ENCODE measurements at places on chromosomes 1 and 21.

DNA sequence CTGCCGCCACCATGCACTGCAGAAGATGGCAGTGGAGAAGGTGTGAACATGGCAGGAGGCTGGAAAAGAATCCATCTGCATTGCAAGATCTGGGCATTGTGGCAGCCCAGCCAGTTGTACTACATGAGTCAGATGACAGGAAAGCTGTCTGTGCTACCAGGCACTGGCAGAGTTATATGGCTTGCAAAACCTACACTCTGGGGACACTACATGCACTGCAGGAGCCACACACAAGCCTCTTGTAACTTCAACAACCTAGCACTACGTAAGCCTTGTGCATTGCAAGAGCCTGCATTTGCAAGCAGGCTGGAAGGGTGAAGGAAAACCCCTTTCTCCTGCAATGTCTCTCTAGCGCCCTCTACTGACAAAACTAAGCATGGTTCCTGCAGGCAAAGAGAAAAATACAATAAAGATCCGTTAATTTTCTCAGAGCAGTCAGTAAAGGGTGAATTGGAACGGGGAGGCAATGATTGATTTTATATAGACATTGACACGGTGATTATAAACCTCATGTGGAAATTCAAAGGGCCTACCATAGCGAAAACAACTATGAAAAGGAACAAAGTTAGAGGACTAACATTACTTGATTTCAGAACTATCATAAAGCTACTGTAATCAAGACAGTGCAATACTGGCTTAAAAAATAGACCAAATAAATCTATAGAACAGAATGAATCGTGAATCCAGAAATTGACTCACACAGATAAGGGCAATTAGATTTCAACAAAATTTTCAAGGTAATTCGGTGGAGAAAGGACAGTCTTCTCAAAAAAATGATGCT is 26.2 kb upstream of the DYNLT5 start:
- peak; percentile 45 for DNase-seq

GRCh38 chr1:193156822-193157142 is 29.6 kb downstream of the B3GALT2 start:
- no peak for DNase-seq

DNA sequence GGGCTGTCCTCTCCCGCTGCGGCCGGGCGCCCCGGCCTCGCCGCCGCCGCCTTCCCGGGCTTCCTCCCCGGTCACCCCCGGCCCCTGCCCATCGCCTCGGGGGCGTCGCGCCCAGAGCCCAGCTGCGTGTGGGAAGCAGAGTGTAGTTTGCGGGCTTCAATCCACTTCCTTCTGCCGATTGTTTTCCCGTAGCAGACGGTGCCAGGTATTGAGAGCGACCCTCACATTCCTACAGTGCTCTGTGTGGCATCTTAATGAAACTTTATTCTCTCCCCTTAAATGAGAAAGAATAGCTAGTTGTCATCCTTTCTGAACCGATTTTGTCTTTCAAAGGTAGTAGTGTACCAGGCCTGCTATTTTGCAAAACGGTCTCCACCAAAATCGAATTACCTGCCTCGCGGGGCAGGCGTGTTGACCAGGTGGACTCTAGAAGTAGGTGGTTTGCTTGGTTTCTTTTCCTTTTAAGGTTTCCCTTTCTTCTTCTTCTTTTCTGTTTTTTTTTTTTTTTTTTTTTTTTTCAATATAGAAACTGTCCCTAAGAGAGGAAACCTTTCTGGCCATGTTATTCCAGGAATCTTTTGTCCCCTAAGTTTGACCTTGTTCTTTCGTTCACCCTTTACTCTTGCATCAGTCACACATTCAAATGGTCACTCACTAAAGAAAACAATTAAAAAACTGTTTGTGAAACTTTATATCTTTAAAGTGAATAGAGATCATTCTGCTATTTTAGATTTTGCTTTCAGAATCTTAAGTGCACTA is 881 bp downstream of the USP25 start:
- DNase-seq, result peak; percentile 45

DNA sequence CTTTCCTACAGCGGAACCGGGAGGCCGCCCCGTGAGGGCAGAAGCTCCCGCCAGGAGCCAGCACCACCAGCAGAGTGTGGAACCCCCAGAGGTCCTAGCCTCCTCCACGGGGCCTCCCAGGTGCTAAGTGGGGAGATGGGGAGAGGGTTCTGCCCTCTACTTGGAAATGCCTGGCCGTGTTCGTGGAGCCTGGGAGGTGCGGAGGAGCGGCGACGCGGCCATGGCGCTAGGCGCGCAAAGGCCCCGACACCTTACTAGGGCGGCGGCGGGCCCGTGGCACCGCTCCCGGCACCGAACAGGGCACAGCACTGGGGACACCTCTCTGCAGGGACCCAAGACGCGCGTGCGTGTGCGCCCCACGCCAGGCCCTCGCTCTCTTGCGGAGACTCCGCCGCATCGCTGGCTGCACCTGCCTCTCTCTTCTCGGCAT is 1.3 kb upstream of the CACNA1E start:
- DNase-seq, result no peak

- no peak for DNase-seq
These were observed 18.7 kb downstream of the ADAMTS5 start for GRCh38 chr21:26948194-26948593.

DNA sequence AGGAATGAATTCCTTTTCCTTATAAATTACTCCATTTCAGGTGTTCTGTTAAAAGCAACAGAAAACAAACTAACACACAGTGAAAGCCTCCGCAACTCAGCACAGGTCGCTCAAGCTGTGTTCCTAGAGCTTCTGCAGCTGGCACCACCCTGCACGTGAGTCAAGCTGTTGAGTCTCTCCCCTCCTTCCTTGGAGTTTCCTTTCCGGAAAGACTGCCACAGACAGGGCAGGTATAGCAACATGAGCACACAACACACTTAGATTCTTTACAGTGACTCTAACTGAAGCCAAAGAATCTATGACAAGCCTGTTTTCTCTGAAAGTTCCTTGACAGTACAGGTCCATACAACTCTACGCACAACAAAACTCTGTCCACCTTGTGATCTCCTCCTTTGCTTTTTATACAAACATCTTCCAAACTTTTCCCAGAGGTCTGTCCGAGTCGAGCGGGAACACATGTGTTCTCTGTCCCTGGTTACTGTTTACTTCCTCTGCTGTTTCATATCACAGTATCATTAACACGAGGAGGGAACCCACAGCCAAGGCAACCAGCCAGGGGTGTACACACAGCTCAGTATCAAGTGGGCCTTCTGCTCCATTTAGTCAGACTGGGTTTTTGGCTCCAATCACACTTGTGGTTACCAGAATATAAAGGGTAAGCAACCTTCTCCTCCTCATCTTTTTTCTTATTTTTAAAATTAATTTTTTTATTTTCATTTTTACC is 38.7 kb upstream of the DESI2 start:
- no peak for DNase-seq

DNA sequence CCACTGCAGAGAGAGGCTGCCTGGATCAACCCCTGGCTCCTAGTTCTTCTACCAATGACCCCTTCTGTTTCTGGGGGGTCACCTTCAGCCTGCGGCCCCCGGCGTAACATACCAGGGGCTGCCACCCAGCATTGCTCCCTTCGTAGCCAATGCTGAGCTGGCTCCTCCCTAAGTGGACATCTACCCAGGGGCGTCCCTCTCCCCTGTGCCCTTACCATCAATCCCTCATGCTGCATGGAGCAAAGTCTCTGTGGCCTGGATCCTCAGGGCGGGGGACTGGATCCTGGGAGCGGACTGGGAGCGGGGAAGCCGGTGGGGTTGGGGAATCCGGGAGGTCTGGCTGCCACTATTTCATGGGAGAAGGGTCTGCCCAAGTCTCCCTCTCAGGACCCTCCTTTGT is 28.6 kb downstream of the TRIM67 start:
- no peak for DNase-seq

GRCh38 chr1:14487671-14488070 is 110.8 kb upstream of the KAZN start:
- no peak for DNase-seq

DNA sequence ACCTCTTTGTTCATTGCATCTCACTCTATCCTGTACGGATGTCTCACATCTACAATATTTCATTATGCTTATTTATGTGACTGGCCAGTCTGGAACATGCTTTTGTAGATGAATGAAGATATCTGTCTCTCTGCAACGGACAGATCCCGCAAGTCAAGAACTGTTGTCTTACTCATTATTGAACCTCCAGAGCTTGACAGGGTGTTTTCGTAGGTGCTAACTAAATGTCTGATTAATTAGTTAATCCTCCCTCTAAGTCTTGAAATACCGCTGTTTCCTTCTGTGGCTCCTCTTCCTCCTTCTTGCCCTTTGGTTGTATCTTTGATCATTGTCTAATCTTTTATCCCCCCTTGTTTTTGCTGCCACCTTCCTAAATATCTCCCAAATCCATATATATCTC is 3.2 kb upstream of the C1orf162 start:
- DNase-seq, result no peak

- DNase-seq, result no peak
These were observed 41.4 kb upstream of the NFASC start for GRCh38 chr1:204829133-204829825.

GRCh38 chr1:6419804-6420453 is at the start of gene HES2:
HES2 (minus strand) TSS chr1:6419919; CDS start chr1:6419820, 99 bp downstream.
- DNase-seq, result no peak

- DNase-seq, result no peak
These were observed 14.1 kb downstream of the HIPK1 start for GRCh38 chr1:113943028-113943811.

DNA sequence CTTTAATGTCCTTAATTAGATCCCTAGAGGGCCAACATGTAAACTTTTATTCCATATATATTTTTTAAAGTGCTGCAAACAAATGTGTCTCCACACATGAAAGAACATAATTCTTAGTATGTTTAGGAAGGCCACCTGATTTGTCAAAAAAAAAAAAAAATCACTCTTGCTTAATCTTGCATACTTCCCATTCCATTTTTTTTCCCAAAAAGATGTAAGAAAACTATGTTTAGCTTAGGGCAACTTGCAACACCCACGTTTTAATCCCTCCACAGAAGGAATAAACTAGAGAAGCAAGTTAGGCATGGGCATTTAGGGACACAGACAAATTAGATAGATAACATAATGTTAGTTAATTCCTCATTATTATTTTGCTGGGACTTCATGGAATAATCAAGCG is 5.6 kb downstream of the YOD1 start:
- no peak for DNase-seq

- DNase-seq, result peak; percentile 84
These were observed 89.6 kb upstream of the EDN2 start for GRCh38 chr1:41573785-41574713.

DNA sequence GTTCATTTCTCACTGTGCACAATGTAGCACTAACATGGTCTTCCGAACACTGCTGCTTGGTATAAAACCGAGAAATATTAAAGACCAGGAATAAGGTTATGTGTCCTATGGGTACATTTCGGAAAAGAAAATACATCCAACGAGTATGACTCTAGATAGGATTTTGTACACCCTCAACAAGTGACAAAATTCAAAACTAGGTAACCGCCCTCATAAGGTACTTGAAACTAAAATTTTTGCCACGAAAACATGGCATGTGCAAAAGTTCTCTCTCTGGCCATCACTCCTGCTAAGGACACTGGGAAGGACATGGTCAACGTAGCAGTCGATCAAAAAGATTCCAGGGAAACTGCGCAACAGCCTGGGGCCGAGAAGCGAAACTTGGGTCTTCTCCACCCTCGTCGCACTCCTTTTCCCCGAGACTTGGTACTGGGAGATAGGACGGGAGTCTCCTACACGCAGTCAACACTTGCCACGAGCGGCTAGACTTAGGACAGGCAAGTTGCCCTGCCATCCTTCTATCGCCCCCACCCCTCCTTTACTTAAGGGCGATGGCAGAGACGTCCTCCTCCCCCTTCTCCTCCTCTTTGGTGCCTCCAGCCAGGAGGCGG is 338 bp upstream of the TOR1AIP1 start:
- peak; percentile 98 for DNase-seq

GRCh38 chr1:167638064-167638463 is 8.0 kb downstream of the RCSD1 start:
- DNase-seq, result no peak

DNA sequence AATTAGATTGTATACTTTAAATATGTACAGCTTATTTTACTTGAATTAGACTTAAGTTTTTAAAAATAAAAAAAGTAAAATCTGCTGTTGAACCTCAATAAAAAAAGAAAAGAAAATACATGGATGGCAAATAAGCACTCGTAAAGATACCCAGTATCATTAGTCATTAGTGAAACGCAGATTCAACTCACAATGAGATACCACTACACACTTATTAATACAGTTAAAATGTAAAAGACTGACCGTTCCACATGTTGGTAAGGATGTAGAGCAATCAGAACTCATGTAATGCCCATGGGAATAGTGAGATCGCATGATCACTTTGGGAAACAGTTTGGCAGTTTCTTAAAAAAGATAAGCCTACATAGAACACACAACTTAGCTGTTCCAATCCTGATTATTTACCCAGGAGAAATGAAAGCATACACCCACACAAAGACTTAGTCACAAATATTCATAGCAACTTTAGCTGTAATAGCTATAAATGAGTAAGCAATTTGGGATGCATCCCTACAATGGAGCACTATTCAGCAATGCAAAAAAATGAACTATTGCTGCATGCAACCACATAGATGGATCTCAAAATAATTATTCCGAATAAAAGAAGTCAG is 7.3 kb downstream of the SH2D1B start:
- DNase-seq, result no peak

DNA sequence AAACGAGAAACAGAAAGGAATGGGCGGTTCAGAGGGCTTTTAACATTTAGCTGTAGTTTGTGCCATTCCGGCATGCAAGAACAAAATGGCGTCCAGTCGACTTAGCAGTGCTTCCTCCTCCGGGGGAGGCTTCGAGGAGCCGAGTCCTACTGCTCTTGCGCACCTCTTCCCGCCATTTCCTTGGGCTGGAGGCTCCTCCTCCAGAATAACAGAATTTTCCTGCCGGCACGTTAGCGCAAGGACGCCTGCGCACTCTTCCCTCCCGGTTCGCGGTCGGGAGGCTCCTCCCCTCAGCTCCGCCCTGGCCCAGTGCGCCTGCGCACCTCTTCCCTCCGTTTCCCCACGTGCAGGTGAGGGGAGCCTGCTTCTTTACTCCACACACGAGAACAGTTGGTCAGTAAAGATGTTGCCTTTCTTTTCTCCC is 1.0 kb downstream of the DMRTB1 start:
- DNase-seq, result no peak

DNA sequence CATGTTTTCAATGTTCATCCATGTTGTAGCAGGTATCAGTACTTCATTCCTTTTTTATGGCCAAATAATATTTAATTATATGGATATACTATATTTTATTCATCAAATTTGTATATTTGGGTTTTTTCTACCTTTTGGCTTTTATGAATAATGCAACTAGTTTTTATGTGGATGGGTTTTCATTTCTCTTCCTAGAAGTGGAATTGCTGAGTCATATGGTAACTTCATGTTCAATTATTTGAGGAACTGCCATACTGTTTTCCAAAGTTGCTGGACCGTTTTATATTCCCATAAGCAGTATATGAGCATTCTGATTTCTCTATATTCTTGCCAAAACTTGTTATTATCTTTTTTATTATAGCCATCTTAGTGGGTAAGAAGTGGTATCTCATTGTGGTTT is 16.0 kb downstream of the CFAP57 start:
- DNase-seq, result no peak

GRCh38 chr1:75472089-75472970 is 138.6 kb downstream of the SLC44A5 start:
- DNase-seq, result no peak

Data from right lung (tissue), 10 donors.